ENCODE measurements at places on chromosomes 12 and 14. TPM values are rescaled to one million over a fixed set of nuclear protein-coding genes. Genes with fewer than 3 reads are reported as not detected.

DEGS2 gene
- 0.23 TPM for total RNA-seq

ABHD12B gene
- total RNA-seq: not detected

DTX1 gene
- total RNA-seq: 0.25 TPM

HOXC10 gene
- not detected for total RNA-seq

RNASE2 gene
- total RNA-seq: not detected

RNASE3 gene
- not detected for total RNA-seq

PRDM4 gene
- total RNA-seq: 26.5 TPM

FAM181A gene
- not detected for total RNA-seq

KRT77 gene
- not detected for total RNA-seq

RND1 gene
- 1.2 TPM for total RNA-seq

SLC38A4 gene
- total RNA-seq: not detected

CLEC1B gene
- total RNA-seq: not detected

SLC25A21 gene
- total RNA-seq: not detected

GNG2 gene
- total RNA-seq: 248 TPM

ATP6V1D gene
- total RNA-seq: 48.9 TPM

ZNF10 gene
- total RNA-seq: 6.0 TPM

FGF6 gene
- not detected for total RNA-seq

KCNJ8 gene
- not detected for total RNA-seq

DHH gene
- not detected for total RNA-seq

FAM90A1 gene
- not detected for total RNA-seq

LRRC10 gene
- not detected for total RNA-seq

LEMD3 gene
- total RNA-seq: 28.5 TPM

CD69 gene
- total RNA-seq: 82.4 TPM

MIP gene
- not detected for total RNA-seq

ZNF664 gene
- 41.3 TPM for total RNA-seq

Data from activated CD4-positive, alpha-beta T cell treated with anti-CD3 and anti-CD28 coated beads, Interleukin-2, amount 10 ng/mL, durations not matched to agents 7 days and 5 days (primary cell).